ENCODE measurements at places on chromosomes 16 and 17.
A peak's percentile ranks its signal among the peaks of the same experiment; 100 is the strongest.

GRCh38 chr17:17180741-17181525 is 25.2 kb downstream of the PLD6 start:
- DNase-seq: no peak

GRCh38 chr16:67264277-67264676 is 15.1 kb upstream of the PLEKHG4 start:
- DNase-seq: peak; percentile 31

GRCh38 chr16:87556941-87557459 is 45.3 kb upstream of the JPH3 start:
- DNase-seq: no peak

DNA sequence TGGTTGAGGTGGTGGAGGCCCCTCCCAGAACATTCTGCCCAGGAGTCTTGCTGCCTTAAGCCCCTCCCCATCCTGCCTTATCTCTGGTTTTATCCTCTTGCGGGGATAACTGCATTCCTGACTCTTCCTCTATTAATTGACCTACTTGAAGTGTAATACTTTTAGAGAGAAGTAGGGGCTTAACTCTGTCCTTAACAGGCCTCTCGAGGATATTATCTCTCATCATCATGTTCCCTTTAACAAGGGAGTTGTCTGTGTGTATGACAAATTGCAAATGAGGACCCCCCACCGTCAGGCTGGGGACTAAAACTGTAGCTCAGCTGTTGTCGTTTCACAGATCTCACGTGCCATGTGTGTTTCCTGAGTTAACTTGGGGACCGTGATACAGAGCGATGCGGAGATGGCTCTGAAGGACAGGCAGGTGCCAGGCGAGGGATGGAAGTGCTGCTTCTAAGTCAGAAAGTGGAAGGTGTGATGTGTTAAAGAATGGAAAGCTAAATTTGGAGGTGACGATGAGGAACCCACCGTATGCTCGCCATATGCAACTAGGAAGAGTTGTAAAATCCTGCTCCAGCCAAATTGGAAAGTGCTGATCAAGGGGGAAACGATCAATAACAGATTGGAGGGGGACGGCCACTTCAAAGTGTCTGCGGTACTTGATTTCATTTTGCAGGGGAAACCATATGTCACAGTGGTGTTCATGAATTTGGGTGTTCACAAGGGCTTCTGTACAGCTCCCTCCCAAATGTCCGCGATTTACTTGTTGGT is 106.3 kb downstream of the RPTOR start:
- no peak for DNase-seq

- DNase-seq: no peak
These were observed 144.6 kb downstream of the DNAH9 start for GRCh38 chr17:11742886-11743285.

DNA sequence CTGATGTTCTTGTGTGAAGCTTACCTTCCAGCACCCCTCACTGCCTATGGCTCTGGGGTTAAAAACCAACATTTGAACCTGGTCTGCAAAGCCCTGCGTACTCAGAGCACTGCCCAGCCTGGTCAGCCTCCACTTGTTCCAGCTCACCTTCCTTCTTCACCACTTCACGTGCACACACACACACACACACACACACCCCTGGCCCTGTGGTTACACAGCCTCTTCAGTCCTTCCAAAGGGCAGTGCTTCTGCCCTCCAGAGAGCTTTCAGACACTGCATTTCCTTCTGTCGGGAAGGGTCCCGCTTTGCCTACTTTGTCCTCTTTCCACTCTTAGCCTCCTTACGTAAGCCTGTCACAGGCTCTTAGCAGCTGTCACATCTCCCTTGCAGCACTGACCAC is 9.6 kb upstream of the TMEM220 start:
- DNase-seq: no peak

GRCh38 chr17:66340720-66341119 is 38.3 kb downstream of the PRKCA start:
- no peak for DNase-seq
